Activated CD8-positive, alpha-beta memory T cell treated with anti-CD3 and anti-CD28 coated beads for 1 hour (primary cell): ENCODE measurements at places on chromosomes 11 and 22.

- no peak for DNase-seq
These were observed 29.7 kb downstream of the FLI1 start for GRCh38 chr11:128723531-128723930.

GRCh38 chr22:18987765-18988164 is 51.7 kb upstream of the PRODH start:
- DNase-seq, result no peak

DNA sequence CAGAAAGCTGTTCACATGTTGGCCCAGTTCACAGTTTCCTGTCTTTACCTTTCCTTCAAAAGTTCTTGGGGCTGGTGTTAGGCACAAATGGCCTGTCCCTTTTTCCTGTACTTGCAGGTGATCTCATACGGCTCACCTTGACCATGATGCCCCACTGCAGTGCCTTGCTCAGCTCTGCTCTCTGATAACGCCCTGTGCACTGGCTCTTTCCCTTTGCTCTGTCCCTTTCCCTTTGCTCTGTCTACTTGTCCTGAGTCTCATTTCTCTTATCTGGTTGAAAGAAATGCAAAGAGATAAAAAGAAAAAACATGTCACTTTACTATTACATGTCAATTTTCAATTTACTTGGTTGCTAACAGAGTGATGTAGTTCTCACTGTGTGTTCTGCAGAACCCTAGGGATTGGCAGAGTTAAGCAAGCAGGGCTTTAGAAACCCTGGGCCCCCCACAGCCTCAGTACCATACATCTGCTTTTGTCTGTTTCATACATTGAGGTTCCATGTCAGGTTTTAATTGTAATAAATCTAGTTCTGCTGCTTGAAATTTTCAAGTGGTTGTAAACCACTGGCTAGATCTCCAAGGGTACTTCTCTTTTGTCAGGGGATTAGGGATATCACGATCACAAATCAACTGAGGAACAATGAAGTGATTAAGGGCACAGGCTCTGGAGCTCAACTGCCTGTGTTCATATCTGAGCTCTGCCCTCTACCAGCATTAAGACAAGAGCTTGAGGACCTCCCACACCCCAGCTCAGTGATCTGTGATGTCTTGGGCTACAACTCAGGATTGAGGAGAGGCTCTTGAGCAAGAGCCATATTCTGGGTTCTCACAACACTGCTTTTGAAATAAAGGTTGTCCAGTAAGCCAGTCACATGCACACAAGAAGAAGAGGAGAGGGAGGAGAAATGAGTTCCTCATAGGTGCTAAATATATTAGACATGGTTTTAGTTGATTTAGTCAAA is 16.3 kb upstream of the SORL1 start:
- no peak for DNase-seq

DNA sequence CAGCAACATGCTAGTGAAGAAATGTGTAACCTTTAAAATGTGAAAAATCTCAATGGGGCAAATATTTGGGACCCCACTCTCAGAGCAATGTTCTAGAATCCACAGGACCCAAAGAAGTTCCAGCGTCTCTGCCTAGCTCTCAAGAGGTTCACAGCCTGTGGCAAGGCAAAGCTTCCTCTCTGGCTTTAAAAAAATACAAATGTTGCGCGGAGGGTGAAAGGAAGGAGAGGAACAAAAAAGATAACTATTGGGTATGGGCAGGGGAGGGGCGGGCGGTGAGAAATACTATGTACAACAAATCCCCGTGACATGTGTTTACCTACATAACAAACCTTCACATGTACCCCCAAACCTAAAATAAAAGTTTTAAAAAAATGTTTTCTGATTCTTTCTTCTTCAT is 53.6 kb downstream of the PITPNB start:
- no peak for DNase-seq

DNA sequence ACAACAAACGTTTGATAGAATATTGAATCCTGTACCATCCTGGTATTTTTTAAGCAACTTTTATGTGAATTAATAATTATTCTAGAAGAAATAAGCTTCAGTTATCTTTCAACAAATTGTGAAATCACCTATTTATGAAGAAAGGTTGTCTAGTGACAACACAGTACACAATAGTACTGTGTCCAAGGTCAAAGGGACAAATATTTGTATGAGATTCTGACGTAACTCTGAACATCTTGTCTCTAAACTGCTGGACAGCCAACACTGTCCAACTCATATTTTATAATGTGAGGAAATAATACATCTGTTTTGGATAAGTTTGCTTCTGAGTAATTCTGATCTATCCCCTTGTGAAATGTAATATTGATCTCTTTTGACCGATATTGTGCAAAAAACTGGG is 18.9 kb downstream of the CASP5 start:
- DNase-seq, result no peak

DNA sequence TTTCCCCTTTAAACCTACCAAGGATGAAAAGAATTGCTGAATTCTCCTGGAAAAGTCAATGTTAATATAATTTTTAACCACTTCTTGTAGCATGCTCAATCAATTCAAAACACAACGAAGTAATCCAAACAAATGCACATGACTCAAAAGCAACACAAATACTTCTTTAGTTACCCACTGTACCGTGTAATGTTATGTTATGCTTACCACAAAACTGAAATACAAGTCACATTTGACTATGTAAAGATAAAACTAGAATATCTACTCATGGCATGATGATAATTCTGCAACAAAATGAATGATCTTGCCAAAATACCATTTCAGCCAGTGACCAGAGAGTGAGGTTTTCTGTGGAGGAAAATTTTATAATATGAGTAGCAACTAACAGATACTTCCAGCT is 587.0 kb downstream of the DLG2 start:
- no peak for DNase-seq

GRCh38 chr11:124174001-124174583 is 9.1 kb upstream of the OR10D3 start:
- DNase-seq, result no peak

DNA sequence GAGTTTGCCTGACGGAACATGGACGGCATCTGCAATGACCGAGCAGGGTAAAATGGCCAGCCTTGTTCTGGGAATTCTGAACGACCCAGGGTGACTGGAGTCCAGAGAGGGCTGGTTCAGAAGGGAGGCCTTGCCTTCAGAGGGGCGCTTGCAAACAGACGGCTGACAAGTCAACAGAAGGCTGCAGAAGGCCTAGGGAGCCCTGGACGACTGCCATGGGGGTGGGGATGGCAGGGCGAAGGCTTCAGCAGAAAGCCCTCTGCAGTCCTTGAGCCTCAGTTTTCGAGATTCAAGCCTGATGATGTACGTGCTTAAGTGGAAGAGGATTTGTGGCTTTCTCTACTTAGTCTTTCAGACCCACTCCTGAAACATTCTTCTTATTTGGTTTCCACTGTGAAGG is 117.1 kb upstream of the TBCEL start:
- DNase-seq, result no peak

GRCh38 chr11:80846442-80846841 is 1405.6 kb upstream of the TENM4 start:
- no peak for DNase-seq

DNA sequence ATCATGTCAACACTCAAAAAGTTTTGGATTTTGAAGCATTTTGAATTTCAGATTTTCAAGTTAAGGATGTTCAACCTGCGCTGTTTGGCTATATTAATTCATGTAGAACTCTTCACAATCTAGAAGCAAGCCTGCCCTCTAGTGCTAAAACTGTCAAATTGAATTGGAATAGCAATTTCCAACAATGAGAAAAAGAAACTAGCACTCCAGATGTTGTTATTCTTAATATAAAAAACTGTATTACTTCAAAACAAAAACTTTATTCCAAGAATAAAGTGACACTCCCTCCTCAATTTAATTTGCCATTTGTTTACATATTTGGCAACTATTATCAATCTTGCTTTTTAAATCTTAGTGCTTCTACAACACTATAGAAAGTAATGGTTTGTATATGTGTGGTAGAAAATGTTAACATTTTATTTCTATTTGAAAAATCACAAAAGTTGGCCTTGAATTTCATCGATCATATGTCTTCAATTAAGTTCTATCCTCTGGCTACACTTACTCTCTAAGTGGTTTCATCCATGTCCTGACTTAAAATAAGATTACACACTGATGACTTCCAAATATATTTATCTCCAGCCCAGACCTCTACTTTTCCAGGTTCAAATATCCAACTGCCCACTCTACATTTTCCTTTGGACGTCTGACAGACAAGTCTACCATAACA is 36.6 kb downstream of the DCUN1D5 start:
- no peak for DNase-seq

- DNase-seq, result no peak
These were observed 5.4 kb downstream of the PARVG start for GRCh38 chr22:44186121-44186510.
